Jurkat, Clone E6-1 (cell line): ENCODE measurements at places on chromosomes 3 and 15.

DNA sequence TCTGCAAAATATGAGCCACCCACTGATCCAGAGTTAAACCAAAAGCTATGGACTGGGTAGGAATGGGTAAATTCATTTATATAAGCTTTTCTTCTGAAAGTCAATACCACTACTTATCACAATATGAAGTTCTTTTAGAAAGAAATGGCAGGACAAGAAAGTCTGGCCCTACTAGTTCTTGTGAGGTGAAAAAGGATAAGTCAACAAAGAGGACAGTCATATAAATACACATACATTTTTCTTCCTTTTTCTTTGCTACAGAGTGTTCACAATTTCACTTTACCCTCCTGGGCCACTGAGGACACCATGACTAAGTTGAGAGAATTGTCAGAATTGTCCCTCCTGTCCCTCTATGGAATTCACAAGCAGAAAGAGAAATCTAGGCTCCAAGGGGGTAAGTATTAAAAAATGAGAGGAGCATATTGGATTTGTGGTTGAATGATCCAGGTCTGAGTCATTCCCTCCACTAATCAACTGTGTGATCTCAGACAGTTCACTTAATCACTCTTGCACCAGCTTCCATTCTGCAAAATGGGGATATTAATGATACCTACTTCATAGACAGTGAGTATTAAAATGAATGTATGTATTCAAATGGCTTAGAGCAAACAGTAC, 27.6 kb downstream of the ACP3 start:
- no peak for DNase-seq

DNA sequence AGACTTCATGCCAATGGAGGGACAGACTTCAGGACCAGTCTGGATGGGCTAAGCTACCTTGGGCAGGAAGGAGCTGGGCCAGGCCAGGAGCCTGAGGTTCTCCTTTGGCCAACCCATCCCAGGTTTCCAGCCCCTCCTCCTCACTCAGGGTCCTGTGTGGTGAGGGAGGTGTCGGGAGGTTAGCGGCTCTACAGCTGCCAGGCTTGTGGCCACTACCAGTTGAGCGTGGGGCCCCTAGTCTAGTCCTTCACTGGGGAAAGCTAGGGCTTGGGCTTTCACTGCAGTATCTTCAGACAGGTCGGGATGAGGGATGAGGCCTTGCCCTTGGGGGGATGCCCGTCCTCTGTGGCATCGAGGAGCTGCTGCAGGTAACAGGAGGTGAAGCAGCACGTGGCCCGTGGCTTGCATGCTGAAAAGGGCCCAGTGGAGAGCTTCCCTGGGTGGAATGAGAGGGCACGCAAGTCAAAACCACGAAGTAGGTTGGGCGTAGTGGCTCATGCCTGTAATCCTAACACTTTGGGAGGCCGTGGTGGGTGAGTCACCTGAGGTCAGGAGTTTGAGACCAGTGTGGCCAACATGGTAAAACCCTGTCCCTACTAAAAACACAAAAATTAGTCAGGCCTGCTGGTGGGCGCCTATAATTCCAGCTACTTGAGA, 8.5 kb upstream of the FANCD2 start:
- no peak for DNase-seq

DNA sequence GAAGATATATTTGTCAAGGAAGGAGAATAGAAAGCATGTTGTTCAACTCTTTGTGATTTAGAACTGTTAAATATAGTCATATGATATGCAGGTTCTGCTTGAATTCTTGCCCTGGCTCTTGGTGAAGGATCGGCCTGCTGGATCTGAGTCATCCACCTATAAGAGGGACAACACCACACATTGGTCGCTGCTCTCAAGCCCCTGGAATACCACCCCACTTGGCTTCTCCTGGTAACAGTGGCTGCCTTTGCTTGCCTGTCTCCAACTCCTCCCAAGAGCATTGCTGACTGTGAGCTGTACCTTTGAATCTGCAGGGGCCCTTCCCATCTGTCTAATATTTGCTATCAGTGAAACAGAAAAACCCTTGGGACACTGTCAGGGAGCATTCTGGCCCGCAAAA, 78.9 kb upstream of the DGKG start:
- DNase-seq: no peak

DNA sequence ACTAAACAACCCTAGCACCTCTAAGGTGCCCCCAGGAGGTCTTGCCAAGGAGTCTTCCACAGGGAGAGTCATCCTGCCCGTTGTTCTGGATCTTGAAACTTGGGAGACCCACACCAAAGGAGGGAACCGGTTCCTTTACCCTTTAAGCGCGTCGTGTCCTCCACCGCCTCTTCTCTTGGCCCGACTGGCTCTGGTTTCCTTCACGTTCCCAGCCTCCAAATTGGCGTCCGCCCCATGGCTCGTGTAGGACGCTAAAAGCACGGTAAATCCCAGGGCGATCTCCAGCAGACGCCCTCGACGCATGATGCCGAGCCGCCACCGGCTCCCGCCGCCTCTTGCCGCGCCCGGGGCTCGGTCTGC, 1.1 kb downstream of the FBN1 start:
- no peak for DNase-seq

GRCh38 chr3:61669203-61669602, 107.8 kb downstream of the PTPRG start:
- no peak for DNase-seq

GRCh38 chr3:170914212-170914611, 5.8 kb upstream of the EIF5A2 start:
- DNase-seq: no peak

- no peak for DNase-seq
Measured at GRCh38 chr3:152376351-152377183, 107.8 kb downstream of the MBNL1 start.

DNA sequence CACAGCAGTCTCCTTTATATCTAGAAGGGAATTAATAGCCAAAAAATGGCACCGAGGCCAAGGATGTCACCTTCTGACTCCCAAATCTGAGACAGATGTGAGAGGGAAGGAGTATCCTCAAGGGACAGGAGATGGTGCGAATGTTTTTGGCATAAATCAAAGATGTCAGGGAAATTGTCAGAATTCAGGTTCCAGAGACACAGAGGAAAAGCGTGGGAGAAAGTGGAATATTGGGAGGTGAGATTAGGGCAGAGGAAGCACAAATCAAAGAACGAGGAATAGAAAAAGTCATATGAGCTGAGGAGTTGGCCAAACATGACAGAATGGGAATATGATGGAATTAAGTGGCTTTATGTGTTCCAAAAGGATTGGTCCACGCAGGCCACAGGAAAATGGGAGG, 6.0 kb downstream of the CCR5AS start:
- DNase-seq: no peak

DNA sequence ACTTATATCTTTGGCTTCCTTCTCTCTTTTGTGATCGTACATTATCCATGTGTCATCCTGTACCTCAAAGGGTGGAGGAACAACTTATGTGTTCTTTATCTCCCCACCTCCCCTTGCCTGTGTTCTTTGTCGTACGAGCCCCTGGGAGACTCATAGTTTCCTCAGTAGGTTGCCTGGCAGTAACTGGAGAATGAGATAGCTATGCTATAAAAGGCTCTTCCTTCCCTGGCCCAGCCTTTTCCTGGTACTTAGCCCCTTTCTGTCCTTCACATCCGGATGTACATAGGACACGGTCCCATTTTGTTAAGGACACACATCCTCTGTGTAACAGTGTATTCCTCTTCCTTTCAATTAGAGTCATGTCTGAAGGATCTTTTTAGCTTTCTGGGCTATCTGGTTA, 32.1 kb downstream of the PLCL2 start:
- no peak for DNase-seq

DNA sequence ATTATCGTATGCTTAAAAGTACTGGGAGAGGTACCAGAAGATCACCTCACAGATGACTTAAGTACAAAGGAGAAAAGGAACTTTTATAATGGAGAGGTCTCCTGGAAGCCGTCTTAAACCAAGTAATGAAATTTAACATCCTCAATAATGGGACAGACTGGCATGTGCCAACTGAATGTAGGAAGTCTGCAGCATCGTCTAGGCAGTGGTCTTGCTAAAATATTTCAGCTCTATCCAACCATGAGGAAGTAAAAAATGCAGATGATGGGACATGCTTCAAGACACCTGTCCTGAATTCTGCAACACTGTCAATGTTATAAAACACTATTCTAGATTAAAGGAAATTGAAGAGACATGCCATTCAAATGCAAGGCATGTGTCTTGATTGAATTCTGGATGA, 458.8 kb upstream of the TPRG1 start:
- no peak for DNase-seq

- no peak for DNase-seq
Measured at GRCh38 chr3:45647148-45647619, 42.0 kb upstream of the SACM1L start.

DNA sequence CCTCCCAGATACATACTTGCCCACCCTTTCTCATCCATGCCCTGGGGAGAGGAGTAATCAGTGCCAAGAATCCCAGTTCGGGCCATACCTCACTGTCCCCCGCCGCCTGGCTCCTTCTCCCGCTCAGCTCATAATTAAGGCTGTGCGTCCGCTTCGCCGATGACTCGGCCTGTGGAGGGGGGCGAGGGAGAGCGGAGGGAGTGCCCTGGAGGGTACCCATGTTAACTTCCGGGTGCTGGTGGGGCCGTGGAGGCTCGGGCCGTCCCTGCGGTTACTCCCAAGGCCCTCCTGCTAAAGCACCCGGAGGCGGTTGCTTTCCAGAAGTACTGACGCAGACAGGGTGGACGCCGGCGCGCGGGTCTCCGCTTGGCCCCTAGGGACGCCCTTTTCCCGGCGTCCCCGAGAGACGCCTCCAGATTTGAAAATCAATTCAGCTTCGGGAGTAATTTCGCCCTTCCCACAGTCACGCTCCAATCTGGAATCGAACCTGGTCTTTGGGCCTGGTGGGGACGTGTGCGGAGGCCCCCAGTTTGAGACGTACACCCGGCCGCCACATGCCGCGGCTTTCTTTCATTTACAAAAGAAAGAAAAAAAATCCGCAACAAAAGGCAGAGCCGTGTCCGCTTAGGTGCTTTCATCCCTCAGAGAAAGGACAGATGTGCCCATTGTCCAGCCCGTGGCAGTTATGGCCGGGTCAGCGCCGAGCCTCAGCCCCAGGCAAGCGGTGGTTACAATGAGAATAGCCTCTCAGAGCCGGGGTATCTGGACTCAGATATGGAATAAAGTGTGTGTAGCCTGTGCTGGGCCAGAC, 1.0 kb upstream of the ONECUT1 start:
- DNase-seq: no peak

DNA sequence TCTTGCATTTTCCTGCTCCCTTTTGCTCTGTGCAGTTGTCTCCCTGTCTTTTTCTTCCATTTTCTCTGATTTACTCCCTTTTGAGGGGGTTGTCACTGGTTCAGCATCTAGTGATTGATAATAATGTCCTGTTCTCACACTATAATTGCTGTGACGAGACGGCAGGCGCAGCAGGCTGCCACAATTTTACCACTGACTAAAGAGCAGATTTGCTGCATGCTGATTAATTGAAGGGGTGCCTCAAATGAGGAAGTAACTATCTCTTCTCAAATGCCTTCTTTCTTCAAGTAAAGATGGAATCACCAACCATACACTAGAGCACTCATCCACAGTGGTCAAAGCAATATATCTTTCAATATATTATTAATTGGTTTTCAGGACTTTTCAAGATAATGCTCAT, 219.3 kb downstream of the CBLB start:
- no peak for DNase-seq

DNA sequence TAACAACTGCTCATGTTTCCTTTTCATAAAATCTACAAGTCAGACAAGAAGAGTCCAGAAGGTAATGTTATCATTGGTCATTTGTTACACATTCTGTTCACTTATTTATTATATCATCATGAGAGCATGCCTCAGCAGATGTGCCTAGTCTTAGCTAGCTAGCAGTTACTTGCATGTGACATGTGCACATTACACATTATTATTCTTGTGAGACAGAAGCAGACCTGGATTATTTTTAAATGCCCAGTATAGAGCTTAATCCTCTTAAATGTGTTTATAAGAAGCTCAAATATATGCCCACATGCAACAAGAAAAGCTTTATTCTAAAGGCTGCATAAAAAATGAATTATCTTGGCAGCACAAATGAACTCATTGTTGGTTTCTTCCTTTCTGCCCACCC, 12.6 kb downstream of the YEATS2 start:
- DNase-seq: no peak

DNA sequence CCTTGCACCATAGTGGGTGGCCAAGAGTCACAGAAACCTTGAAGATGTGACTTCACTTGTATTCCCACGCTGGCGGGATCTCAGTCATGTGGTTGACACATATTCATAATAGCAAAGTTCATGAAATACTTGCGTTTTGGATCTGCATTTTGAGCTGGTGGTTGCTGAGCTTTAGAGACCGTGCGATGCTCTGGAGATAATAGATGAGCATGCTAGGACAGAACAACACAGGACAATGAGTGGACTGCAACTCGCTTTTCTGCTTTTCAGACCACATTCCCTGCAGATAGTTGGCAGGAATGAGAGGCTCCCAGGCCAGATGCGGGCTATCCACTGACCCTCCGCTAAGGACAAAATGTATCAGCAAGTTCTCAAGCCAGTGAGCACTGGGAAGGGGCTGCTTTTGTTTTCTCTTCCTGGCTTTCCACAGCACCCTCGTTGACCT, 13.8 kb upstream of the STARD5 start:
- DNase-seq: no peak

DNA sequence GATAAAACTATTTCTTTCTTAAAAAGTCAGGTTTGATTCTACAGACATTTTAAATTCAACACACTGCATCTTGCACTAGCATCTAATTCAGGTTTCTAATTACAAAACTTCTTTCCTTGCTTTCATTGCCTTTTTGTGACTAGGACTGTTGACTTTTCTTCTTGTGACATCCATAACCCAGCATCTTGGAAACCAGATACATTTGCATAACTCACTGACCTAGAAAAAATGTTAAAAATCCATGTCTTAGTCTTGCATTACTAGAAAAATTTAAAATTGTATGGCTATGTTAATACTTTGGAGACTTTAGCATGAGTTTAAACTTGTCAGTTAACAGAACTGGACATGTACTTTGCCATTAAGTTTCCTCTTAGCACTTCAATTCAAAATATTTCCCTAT, 72.7 kb downstream of the DTWD1 start:
- DNase-seq: no peak

DNA sequence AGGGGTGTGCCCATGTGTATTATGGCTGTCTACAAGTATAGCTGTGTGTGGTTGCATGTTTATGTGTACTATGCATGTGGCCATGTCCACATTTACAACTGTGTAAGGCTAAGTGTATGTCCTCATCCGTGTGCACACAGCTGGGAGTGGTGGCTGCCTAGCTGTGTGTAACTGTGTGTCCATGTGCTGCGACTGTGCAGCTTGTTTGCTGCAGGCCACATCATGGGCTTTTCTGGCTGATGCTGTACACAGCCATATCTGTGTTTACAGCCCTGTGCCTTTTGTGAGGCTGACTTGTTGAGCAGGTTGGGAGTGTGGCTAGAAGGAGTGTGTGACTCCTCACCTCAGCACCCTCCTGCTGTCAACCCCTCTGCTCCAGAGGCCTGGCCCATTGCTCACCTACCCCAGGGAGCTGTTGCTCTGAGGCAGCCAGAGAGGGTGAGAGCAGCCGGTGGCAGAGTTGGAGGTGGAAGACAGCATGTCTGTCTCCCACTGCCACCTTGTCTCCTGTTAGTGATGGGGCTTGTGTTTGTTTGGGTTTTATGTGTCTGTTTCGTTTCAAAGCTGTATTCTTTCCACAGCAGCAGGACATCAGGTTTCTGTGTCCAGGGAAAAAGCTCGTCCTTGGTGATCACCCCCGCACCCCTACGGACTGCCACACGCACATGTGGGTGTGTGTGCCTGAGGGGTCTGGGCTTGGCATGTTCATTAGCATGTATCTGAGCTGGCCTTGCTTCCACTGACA, 1.4 kb upstream of the GRM2 start:
- DNase-seq: no peak
